Cardiac muscle cell (in vitro differentiated cells and primary cell): ENCODE measurements at places on chromosomes 5 and 9. TPM values are rescaled to one million over a fixed set of nuclear protein-coding genes. Genes with fewer than 3 reads are reported as not detected.

FOXI1 gene
- not detected in 2 replicates for total RNA-seq

ALDH1B1 gene
- total RNA-seq, result 24.7 and 31.7 TPM in 2 replicates

GRCh38 chr5:28156981-28157380, 1118.6 kb upstream of the CDH9 start:
- no peak for DNase-seq

DNA sequence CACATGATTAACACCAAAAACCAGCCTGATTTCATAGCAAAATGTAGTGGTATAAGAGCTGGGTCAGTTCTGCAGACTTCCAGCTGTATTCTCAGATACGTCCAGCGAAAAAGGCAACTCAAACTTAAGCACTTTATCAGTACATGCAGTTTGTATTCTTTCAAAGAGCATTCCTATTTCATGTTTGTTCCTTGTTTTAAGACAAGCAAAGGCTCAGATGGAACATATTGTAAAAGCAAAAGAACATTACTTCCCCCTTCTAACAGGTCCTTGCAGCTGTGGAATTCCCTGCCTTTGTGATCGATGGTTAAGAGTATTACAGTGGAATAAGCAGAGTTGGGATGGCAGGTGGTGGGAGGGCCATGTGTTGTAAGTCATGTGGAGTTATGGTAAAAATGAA, 86.3 kb upstream of the GRHPR start:
- DNase-seq, result no peak
